ENCODE measurements at places on chromosomes 13 and 19. TPM values are rescaled to one million over a fixed set of nuclear protein-coding genes. Genes with fewer than 3 reads are reported as not detected.

GRCh38 chr13:40619479-40619814, 47.0 kb downstream of the FOXO1 start:
- no peak for DNase-seq

KLK13 gene
- polyA plus RNA-seq = 0.20 TPM

SHKBP1 gene
- polyA plus RNA-seq = 22.8 TPM

PEAK3 gene
- 0.84 TPM for polyA plus RNA-seq

FGF21 gene
- polyA plus RNA-seq = not detected

All from right cardiac atrium (tissue), 5 donors.